ENCODE measurements at places on chromosomes 12 and 14.

GRCh38 chr14:62081012-62081612 is 318.9 kb downstream of the SNAPC1 start:
- DNase-seq = no peak

GRCh38 chr12:116529686-116530085 is 29.5 kb upstream of the MAP1LC3B2 start:
- no peak for DNase-seq

DNA sequence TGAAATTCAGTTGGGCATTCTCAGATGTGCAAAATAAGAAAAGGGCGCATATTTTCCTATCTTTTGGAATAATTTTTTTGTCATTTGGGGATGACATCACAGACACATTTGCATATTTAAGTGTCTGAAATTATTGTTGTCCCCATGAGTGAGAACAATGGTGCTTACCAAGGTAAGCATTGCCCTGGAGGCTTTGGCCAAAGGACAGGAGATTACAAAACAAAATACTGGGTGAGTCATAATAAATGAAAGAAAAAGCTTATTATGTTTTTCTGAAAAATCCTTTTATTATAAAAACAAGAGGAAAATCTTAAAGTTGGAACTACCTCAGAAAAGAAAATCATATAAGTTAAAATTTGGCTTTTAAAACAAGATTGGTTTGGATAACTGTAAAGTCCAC is 254.9 kb downstream of the BTG1 start:
- DNase-seq = no peak

DNA sequence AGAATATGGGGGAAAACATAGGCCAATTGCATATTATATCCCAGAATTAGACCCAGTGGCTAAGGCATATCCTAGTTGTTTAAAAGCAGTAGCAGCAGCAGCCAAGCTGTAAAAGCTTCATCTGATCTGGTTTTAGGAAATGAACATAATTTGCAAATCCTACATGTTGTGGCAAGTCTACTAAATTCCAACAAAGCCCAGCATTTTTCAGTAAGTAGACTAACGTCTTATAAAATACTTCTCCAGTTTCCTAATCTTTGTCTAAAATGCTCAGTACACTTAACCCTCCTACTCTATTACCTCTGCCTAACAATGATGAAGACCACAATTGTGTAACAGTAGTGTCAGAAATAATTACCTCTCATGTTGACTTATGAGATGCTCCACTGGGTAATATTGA is 70.9 kb upstream of the RERGL start:
- no peak for DNase-seq

DNA sequence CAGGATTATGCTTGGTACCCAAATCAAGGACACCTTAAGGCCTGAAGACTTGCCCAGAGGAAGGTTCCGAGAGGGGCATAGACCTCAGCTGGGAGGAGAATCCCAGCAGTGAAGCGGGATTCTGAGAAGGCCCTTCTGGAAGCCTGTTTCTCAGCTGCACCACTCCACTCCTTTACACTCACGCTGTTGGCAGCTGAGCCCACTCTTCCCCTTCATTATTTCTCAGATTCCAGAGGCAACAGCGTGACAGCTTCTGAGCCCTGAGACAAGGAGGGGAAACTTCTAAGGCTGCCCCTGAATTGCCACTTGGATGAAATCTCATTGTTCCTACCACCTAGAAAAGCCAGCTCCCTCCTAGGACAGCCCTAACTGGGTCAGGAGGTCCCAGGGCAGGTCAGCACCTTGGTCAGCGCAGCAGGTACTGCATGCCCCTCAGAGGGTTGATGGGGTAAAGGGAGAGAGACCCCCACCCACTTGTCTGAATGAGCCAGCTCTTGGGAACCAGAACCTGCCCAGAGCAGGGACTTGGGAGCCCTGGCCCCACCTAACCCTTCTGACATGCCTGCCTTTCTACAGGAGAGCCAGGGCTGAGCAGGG is 53.9 kb downstream of the ISCA2 start:
- no peak for DNase-seq

DNA sequence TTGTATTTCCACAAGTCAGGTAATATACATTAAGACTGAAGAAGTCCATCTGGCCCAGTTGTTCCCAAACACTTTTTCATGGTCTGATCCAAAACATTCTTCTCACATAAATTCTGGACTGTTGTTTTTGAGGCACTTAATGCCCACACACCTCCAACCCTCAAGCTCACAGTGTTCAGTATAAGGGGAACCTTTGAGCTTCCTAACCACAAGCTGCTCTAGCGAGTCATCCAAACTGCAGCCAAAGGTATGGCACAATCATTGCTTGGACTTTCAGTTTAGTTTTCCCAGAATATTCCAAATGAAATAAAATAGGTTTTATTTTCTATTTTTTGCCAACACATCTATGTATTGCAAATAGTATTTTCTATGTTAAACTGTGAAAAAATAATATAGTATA is 103.0 kb downstream of the PUS7L start:
- DNase-seq = no peak

DNA sequence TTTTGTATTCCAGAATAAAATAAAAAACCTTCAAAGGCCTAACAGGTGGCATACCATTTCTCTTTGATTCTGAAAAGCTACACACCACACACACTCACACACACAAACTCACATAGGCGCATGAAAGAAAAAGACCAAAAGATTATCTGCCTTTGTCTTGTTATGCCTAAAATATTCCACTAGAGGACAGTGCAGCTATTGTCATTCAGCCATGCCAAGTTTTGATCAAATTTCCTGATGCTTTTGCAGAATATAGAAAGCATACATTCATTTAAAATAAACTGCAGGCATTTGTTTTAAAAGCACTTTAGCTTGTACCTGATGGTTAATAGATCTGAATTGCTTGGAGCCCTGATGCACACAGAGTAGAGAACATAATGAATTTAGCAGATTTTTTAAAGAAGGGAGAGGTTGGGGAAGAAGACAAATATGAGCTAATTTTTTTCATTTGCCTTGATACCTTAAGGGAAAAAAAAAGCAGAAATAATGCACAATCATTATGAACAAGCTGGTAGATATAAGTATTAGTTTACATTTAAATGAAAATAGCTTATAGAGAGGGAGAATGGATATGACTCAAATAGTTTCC is 1766.9 kb upstream of the SEL1L start:
- no peak for DNase-seq
